ENCODE measurements at places on chromosomes 3 and 15.

- peak; percentile 76 for DNase-seq
Observed at GRCh38 chr3:139935016-139935865, at the start of gene CLSTN2. CLSTN2 (plus strand) TSS chr3:139935185.

GRCh38 chr15:98694161-98694560 lies 45.8 kb downstream of the IGF1R start:
- no peak for DNase-seq

DNA sequence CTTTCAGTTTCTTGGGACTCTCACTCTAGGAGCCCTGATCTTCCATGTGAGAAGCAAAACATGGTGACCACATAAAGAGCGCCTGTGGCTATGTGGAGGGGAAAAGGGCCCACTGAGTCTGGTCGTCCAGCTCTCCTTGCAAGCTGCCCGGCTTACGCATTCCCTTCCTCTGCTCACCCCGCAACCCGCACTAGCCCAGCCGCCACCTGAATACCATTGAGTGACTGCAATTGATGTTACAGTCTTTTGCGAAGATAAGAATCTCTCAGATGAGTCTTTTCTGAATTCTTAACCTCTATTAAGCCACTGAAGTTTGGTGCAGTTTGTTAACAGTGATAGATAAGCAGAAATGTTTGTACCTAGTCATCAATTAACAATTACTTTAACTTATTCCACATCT lies 589.0 kb upstream of the DPPA4 start:
- DNase-seq = no peak

GRCh38 chr3:171229173-171229572 lies 202.7 kb upstream of the SLC2A2 start:
- DNase-seq = no peak

DNA sequence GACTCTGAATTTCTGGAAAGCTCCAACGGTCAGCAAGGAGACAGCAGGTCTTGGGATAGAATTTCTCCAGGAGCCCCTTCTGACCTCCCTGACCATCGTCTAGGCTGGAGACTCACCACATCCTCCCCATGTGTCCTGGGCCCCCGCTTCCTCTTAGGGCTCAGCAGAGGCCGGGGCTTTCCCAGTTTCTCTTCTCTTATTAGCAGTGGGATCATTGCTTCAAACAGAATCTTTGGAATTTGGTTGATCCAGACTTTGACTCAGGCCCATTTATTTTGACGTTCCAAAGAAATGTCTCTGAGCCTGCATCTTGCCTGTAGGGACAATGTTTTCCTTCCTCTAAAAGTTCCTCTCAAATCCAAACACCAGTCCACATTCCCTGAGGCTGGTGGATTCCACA lies 38.4 kb upstream of the SLC6A6 start:
- no peak for DNase-seq

DNA sequence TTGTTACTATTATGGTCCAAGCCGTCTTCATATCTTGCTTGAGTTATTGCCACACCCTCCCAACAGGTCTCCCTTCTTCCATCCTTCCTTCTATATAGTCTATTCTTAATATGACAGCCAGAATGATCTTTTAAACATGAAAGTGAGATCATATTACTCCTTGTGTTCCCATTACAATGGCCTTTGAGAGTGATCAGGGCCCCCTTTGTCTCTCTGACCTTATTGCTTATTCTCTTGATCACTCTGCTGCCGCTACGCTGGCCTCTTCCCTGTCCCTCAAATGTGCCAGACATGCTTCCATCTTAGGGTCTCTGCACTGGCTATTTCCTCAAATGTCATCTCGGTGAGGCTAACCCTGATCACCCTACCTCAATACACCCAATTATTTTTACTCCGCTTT lies 38.1 kb downstream of the UBE2E2 start:
- DNase-seq = no peak
